T-helper 22 cell (primary cell): ENCODE measurements at places on chromosomes 12 and 14.

DNA sequence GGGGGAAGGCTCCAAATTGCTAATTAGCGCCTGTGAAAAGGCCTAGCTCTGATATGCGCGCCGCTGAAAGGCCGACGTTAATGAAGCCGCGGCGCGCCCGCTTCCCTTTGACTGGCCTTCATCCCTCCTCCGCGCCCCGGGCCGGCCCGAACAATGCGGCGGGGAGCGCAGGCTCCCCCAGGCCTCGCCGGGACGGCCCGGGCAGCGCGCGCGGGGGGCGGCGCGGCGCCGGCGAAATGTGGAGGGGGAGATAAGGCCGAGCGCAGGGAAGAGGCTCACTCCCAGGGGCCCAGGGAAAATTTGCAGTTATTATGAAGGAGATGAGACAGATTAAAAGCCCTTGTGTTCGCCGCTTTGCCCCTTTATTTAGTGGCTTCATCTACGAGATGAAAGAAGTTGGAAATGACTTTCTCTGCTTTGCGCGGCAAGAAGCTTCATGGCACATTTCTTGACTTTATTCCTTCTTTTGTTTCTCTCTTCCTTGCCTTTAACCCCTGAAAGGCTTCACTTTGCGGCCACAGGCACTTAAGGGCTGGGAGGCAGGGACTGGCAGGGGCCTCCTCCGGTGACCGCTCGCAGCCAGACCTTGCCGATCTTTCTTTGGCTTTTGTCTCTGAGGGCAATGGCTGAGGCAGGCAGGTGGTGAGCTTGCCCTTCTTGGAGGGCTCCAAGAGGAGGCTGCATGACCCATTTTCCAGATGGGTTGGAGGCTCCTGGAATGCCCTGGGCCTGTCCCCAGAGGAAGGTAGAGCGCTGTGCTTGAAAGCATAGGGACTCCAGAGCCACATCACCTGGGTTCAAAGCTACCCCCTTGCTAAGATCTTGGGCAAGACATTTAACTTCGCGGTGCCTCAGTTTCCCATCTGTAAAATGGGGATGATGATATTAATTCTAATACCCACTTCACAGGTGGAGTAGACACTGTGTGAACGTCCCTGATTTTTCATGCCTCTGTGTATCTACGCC, 12.7 kb upstream of the GPATCH2L start:
- no peak for DNase-seq

GRCh38 chr12:26422839-26423398, 227.5 kb downstream of the SSPN start:
- DNase-seq = no peak

- no peak for DNase-seq
Observed at GRCh38 chr14:49566714-49567113, 19.5 kb downstream of the RPS29 start.

- DNase-seq = no peak
Observed at GRCh38 chr14:39122330-39123138, 8.4 kb downstream of the GEMIN2 start.

- DNase-seq = no peak
Observed at GRCh38 chr14:101188571-101188915, 285.0 kb upstream of the RTL1 start.

DNA sequence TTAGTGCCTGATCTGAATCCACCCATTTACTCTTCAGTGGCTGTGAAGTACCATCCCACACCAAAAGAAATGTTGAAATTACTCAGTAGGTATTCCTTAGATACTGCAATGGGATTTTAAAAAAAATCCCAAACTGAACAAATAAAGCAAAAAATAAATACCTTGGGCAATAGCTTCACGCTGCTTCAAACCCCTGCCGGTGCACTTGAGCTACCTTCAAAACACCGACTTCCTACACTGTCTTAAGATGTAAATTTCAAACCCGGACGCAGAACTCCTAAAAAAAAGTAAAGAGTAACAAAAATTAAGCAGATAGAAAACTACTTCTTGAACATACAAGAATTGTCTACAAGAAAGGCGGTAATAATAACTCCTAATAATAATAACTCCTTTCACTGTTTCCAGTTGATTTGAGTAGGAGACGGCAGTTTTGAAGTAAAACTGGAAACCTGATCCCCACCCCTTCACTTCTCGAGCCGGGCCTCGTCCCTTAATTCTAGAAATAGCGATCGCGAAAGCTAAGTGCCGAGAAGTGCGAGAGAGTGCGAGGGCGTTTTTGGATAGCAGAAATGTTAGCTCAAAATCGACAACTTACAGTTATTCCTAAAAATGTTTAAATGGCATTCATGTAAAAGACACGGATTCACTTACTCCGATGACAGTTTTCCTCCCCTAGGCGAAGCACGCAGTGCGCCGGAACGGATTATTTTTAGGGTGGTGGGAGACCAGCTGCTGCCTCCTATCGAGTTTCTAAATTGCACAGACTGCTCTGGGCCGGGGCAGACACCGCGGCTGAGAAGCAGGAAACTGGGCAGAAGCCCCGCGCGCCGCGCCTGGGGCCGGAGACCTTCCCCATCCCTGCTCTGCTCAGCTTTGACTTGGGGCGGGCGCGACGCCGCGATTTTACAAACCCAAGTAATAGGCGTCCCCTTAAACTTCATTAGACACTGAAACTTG, at the start of gene ABCC9:
ABCC9 (minus strand) TSS at position 878 of the 957 bp plus-strand sequence. CDS start 4,752 bp downstream, outside the sequence.
- no peak for DNase-seq
